NCI-H1436 (cell line): ENCODE measurements at places on chromosomes 7 and 10.

DNA sequence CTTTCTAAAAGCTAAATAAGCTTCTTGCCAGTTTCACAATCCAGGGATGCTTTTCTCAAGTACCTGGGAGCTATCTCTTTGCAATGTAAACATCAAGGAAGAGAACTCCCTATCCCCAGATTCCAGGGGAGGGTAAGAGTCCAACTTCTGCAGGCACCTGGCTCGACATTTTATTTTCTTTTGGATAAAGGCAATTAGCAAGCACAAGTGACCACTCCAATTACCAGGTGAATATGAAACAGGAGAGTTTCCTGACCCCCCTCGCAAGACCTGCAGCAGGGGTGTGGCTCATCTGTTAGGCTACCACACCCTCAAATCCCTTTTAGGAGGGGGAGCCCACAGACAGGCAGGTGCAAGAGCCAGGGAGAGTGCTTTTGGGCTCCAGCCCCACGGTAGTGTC lies 28.6 kb upstream of the LANCL2 start:
- no peak for DNase-seq

GRCh38 chr10:111075577-111076185 lies 1.1 kb upstream of the ADRA2A start:
- DNase-seq: no peak

DNA sequence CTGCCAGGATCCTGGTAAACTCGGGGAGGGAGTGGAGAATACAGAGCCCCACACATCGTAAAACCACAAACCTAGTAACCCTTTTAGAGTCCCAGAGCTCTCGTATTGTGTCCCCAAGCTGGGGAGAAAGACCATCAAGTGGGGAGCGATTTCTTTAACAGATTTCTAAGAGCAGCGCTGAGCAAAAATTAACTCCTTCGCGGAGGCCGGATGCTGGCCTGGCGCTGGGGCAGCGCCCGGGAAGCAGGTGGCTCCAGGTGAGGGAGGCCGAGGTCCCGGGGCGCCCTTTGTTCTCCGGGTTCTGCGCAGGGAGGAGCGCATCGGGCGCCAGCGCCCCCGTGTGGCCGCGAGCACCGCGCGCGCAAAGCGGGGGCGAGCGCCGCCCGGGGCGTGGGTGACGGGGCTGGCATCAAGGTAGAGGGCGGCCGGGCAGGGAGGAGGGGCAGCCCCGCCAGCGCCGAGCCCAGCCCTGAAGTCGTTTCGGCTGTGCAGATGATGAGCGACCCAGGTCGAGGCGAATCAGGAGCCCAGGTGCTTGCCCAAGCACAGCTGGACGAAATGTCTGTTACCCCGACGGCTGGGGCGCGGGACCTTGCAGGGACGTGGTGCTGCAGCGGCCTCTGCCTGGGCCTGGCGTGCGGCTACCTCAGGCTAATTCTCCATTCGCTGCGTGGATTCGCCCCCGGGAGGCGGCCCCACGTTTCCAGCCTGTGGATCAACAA lies 10.4 kb upstream of the FGFR2 start:
- peak; percentile 42 for DNase-seq

GRCh38 chr10:72173619-72174296 lies 42.1 kb upstream of the ANAPC16 start:
- no peak for DNase-seq

DNA sequence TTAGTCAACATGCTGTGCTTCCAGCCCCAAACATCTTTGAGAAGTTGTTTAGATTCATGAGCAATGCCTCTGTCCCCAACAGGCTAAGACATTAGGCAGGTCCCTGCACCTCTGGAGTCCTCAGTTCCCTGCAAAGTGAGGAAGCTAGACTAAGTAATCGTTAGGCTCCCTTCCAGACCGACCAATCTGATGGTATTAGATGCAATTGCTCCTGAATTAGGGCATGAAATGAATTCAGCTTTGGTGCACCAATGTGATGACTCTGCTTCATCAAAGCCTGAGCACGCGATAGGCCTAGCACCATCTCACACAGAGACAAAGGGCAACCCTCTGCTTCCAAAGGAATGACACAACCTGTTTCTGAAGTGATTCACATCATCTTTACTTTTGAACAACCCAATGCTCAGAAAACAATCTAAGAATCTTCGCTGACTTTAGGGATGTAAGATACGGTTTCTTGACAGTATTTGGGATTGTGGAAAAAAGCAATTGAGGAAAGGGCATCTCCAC lies 723 bp upstream of the TES start:
- no peak for DNase-seq

GRCh38 chr7:36474283-36475010 lies 84.8 kb downstream of the ANLN start:
- DNase-seq: no peak

DNA sequence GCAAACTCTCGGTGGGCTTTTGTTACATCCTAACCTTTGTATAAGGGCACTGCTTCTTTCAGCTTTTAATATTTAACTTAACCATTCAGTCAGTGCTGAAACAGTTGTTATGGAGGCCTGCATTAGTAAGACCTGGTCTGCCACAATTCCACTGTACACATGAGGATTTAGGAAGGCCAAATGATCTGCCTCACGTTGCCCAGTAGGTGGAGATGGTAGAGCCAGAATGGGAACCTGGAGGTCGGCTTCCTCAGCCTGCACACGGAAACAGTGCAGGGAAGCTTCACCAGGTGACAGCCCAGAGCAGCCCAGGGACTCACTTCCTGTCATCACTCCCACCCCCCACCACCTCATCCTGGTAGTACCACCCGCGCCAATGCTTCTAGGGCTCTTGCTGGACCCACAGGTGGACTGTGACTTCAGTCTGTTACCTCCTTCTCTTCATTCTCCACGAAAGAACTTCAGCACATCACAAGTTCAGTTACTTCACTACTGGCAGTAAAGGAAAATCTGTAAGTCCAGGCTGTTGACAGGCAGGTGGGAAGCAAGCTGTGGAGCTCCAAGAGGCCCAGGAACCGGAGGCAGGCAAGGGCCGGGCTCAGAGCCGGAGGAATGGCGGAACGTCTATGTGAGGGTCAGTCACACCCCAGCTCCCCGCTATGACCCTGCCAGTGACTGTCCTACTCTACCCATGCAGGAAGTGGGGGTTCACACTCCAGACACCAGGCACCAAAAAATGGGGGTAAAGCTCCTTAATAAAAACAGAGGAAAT lies 480.3 kb upstream of the C7orf33 start:
- no peak for DNase-seq

DNA sequence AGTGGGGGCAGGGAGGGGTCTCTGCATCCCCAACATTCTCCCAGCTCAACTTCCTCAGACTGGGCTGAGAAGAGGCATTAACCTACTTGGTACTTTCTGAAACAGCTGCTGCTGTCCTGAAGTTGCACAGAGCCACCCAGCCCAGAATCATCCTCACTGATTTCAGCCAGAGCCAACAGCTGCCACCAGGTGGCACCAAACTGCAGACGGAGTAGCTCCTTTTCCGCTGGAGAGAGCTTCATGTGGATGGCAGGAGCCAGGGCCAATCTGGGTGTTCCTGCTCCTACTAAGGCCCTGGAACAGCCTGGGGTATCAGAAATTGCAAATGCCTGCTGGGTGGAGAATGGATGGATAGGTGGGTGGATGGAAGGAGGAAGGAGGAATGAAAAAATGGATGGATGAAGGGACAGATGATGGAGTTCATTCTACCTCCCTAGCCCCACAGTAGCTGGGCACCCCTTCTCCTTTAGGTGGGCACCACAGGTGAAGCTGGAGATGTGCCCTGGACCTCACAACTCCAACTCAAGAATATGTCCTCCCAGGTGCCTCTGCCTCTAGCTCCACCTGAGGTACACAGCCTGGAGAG lies 11.8 kb upstream of the DRGX start:
- DNase-seq: peak; percentile 62

GRCh38 chr10:69934768-69935167 lies 117.9 kb upstream of the MACROH2A2 start:
- DNase-seq: no peak
